ENCODE measurements at places on chromosomes 5 and 9. TPM values are rescaled to one million over a fixed set of nuclear protein-coding genes. Genes with fewer than 3 reads are reported as not detected.

ANKS6 gene
- 61.2 TPM for total RNA-seq

PCDHGC5 gene
- total RNA-seq: 0.78 TPM

NEUROG1 gene
- not detected for total RNA-seq

- H3K4me3 ChIP-seq: no peak overlapping the region
- no peak overlapping the region for H3K27ac ChIP-seq
- no peaks in the 10 kb centered on the region for H3K4me1 ChIP-seq
- no peaks in the 10 kb centered on the region for H3K27me3 ChIP-seq
- no peak for DNase-seq
These were observed 194.2 kb downstream of the NSG2 start for GRCh38 chr5:174239718-174240117.

DNA sequence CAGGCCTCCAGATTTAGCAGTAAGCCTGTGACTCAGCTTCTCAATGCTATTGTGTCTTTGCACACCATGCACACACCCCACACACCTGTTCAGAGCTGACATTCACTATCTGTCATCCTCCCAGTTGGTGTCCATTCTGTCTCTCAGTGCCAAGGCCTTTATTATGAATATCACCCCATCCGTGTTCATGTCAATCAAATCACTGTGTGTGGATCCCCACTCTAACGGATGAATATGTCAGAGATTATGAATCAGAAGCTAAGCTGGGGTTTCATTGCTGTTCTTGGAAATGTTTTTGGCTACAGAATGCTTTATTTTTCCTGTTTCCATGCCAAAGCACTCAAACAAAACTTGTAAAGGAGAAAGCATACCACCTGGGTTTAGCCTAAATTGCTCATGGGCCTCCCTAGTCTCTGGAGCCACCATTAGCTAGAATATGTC lies 9.4 kb upstream of the MAMDC2 start:
- no peaks in the 10 kb centered on the region for H3K36me3 ChIP-seq
- DNase-seq: no peak
- no peaks in the 10 kb centered on the region for H3K4me1 ChIP-seq
- H3K4me3 ChIP-seq: no peak overlapping the region
